ENCODE measurements at places on chromosomes 5 and 9.

- no peak for DNase-seq
These were observed 1.8 kb upstream of the GALNT12 start for GRCh38 chr9:98805506-98806272.

DNA sequence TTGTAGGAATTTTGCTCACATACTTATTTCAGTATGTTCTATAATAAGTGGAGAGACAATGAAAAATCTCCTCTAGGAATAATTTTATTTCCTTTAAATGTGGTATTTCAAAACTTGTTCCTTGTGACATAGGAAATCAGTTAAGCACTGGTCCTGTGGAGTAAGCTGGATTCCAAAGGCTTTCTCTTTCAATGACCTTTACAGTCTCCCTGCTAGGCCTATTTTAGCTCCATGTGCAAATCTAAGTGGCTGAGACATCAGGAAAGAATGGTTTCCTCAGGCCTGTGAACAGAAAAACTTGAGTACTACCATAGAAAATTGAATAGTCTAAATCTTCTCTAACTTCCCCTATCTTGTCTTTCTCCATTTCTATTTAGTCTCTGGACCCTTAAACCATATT lies 514.2 kb upstream of the TLE4 start:
- no peak for DNase-seq

DNA sequence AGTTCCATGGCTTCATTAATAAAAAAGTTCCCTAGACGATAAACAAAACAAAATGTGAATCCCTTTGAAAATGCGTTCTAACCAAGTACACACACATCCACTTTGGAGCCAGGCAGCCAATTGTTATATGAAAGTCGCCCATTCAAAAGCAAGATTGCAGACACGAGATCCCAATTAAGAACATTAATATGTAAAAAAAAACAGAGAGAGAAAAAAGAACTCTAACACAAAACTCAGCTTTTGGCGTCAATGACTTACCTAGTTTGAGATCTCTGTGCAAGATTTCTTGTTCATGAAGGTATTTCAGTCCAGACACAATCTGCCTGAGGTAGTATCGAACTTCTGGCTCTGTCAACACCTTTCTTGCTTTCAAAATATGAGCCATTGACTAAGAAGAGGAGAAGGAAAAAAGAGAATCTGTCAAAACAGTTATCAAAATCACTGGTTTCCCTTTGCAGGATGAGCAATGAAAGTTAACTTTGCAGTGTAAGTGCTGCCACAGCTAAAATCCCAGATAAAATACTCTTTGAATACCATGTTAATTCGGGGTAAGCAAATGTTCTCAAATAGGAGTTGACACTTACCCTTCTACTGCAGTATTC lies 1.6 kb downstream of the PLK2 start:
- no peak for DNase-seq

- DNase-seq: no peak
These were observed 147.9 kb downstream of the PIP5K1B start for GRCh38 chr9:68852941-68853340.

DNA sequence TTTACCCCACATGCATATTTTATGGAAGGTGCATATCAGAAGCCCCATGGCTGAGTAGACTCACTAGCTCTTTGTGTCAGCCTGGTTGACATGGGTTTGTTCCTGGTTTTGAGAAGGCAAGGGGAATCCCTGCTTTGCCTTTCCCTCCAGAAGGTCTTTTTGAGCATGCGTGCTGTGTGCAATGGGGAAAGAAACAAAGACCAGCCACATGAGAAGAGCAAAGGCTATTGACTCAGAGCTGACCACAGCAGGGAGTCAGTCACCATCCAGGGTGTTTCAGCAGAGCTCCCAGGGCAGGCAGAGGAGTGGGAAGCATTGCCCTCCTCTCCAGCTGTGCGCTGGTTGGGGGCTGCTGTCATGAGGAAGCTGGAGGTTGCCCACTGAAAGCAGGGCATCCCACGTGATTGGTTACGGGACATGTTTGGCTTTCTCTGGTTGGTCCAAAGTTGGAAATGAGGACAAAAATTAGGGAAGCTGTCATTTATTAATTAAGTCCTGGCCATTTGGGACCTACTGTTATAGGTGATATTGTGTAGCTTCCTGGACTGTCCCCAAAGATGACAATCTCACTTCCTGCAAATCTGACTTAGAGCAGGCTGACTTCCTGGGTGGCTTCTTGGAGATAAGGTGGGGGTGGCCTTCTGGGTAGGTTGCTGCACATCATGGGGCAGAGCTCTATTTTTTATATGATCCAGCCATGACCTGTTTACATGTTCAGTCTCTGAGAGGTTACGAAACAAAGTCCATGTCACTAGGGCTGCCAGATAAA lies 48.9 kb upstream of the TDRD7 start:
- DNase-seq: no peak

GRCh38 chr9:31554941-31555340 lies 829.5 kb upstream of the ACO1 start:
- DNase-seq: no peak

- DNase-seq: no peak
These were observed 197.9 kb downstream of the CACNA1B start for GRCh38 chr9:138075496-138075895.

- DNase-seq: no peak
These were observed 1273.0 kb downstream of the EFNA5 start for GRCh38 chr5:106397700-106398099.

DNA sequence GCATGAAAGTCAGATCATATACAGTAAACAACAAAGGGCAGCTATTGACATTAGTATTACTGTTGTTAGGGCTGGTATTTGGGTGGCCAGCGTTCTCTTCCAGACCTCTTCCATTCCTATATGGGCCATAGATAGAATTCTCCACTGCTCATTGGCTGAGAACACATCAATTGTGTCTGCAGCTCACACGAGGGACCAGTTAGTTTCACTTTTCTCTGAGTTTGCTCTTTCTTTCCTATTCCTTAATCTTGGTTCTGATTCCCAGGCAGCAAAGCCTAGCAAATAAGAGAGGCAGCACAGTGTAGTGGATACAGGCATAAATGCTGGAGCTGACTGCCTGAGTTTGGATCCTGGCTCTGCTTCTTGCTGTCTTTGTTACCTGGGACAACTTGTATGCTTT lies 476.4 kb downstream of the SPOCK1 start:
- no peak for DNase-seq

Data from left ventricle myocardium superior (tissue), 1 donor.